Stimulated activated CD4-positive, alpha-beta T cell treated with anti-CD3 and anti-CD28 coated beads, Interleukin-1b, Interleukin-23, amount 100 ng/mL, for 4 hours (primary cell): ENCODE measurements at places on chromosomes 6 and 20.
A peak's percentile ranks its signal among the peaks of the same experiment; 100 is the strongest.

- no peak for DNase-seq
Observed at GRCh38 chr6:165118736-165119135, 190.7 kb downstream of the C6orf118 start.

- no peak for DNase-seq
Observed at GRCh38 chr20:17542993-17543412, 11.8 kb upstream of the BFSP1 start.

GRCh38 chr20:39939241-39939865 lies 749.7 kb downstream of the MAFB start:
- no peak for DNase-seq

GRCh38 chr6:87723170-87724078 lies 21.4 kb upstream of the AKIRIN2 start:
- DNase-seq: no peak

DNA sequence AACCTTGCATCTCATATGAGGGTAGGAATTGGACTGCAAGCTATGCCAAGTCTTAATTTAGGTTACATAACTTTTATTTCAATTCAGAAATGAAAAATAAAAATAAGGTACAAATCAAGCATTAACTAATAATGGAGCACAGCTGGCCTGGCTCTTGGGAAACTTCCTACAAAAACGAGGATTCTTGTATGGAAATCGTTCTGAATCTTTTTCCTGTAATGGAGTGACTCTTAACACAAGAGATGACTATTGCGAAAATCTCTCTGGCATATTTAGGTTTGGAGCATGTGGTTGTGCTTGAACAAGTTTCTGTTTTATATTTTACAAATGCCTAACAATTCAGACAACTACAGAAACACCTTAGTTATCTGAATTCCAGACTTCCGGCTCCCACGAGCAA lies 34.0 kb upstream of the PI16 start:
- no peak for DNase-seq

DNA sequence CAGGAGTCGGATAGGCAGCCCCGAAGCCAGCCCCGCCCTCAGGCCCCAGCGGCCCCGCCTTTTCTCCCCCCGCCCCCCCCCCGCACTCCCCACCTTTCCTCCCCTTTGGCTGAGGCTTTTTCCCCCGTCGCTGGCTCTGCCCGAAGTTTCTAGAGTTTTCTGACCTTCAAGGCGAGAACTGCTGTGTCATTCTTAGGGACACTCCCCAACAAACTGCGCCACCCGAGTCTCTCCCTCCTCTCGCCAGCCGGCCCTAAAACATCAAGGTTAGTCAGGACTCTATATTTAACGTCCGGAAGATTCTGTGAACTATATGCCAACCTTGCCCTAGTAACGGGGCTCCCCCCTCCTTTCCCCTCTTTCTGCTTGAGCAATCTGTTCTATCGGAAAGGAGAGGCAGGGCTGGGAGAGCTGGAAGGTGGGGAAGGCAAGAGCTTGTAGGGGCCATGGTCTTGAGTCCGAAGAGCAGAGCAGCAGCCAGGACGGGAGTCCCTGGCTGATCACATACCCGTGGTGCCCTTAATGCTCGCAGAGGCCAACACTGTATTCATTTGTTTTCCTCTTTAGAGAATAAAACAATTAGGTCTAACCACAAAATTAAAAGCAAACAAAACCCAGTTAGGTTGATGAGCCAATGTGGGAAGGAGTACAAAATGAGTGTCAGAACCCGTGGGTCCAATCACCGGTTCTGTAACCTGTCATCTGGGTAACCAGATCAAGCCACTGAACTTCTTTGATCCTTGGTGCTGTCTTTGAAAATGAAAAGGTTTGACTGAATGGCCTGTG lies 5.3 kb upstream of the HSPA1B start:
- DNase-seq: no peak

- DNase-seq: peak; percentile 5
Observed at GRCh38 chr20:2217857-2218539, 77.8 kb upstream of the TGM3 start.

- DNase-seq: no peak
Observed at GRCh38 chr6:85192596-85192995, 257.3 kb upstream of the NT5E start.

DNA sequence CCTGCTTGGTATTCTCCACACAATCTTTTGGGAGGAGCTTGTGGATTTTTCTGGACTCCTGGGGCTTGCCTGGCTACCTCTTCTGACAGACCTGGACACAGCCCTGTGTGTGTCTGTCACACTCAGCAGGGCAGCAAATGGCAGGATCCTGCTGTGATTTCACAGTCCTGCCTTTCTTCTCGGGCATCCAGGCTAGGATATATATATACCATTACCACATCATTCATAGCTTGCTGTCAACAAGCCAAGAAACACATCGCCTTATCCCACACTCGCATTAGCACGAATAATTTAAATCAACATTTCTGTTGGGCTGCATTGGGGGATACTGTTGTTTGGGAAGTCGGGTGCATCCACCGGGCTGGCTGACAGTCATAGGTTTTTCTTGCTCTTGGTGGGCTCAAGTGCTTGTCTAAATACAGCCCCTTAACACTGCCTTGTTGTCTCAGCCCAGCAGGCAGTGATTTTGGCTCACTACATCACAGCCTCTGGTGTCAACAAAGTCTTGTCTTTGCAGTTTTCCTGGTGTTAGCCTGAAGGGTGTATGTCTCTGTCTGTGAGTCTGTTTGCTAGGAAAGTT lies 154.9 kb upstream of the FERMT1 start:
- DNase-seq: no peak

GRCh38 chr6:33004940-33005339 lies 4.5 kb downstream of the HLA-DOA start:
- DNase-seq: no peak

DNA sequence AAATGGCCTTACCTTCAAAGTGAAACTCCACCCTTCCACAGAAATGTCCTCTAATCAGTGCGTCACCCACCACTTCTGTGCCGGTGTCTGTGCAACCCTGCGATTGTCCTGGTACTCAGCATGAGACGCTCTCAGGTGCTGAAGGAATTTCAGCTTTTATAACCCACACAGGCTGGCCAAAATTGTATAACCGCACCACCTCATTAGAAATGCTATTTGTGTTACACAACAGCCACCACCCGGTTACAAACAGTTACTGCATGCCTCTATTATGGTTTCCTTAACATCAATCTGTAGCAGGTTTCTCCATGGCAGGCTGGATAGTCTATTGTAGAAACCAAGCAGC lies 51.5 kb downstream of the SLC23A2 start:
- no peak for DNase-seq

DNA sequence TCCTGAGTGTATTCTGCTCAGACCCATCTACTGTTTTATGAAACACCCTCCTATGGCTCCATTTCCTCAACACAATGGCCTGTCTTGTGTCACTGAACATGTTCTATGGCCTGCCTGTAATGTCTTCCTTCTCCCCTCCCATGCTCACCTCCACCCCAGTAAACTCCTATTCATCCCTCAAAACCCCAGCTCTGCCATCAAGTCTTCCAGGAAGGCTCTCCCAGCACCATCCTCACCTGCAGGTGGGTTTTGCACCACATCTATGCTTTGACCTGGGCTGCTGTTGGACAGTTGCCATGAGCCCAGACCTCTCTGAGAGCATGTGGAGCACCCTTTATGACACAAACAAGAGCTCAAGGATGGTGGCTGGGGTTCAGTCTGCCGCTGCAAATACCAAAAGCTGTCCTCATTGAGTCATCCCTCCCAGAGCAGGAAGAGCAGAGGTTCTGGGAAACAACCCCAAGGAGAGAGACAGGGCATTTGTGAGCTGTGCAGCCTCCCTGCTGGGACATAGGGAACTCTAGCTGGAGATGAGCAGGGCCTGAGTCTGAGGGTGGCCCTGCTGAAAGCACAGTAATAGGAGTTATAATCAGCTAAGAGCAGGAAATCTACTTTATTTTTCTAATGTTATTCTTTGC lies 93.8 kb upstream of the CD93 start:
- no peak for DNase-seq

- DNase-seq: peak; percentile 64
Observed at GRCh38 chr6:26311385-26312095, 53.5 kb upstream of the BTN3A2 start.

DNA sequence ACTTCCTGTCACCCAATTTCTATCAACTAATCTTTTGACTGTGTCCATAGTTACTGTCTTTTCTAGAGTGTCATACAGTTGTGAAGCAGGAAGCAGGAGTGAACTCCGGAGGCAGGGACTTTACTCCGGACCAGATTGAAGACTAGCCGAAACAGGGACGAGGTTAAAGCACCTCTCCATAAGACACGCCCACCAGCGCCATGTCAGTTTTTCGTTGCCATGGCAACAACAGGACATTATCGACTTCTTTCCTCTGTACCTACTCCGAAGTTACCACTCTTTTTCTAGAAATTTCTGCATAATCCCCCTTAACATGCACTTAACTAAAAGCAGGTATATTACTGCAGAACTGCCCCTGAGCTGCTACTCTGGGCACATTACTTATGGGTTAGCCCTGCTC lies 25.2 kb downstream of the TRIM38 start:
- DNase-seq: no peak
